ENCODE measurements at places on chromosomes 6 and 20.
A peak's percentile ranks its signal among the peaks of the same experiment; 100 is the strongest.

GRCh38 chr20:13312300-13312699 is 91.2 kb downstream of the ISM1 start:
- DNase-seq, result no peak

GRCh38 chr6:104969785-104970581 is 13.1 kb downstream of the LIN28B start:
- no peak for DNase-seq

- no peak for DNase-seq
These were observed 18.8 kb downstream of the ZFAND3 start for GRCh38 chr6:37838219-37838921.

DNA sequence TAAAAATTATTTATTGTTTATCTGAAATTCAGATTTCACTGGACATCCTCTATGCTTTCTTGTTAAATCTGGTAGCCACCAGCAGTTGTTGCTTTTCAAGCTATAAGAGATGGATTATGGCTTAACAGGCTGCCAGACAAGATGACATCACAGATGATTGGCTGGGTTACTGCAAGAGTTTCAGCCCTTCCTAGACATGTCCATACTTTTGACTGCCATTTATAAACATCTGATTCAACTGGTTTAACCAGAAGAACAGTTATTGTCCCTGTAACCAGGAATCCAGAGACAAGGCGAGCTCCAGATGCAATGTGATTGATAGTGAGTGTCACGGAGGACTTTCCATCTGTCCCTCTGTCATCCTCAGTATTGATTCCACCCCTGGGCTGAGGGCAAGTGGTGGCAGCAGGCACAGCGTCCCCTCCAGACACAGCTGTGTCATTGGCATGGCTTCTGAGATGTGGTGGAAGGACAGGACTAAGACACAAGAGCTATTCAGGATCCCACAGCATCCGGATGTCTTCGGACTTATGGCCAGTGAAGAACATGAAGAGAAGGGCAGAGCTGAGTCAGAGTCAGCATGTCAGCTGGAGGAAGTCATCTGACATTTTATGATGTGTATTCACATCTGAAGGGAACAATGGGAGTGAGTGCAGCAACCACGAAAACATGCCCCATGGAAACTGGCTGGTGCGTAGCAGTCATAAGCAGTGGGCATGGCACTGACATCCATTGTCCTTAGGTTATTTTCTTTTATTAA is 284.5 kb upstream of the CDYL start:
- no peak for DNase-seq

DNA sequence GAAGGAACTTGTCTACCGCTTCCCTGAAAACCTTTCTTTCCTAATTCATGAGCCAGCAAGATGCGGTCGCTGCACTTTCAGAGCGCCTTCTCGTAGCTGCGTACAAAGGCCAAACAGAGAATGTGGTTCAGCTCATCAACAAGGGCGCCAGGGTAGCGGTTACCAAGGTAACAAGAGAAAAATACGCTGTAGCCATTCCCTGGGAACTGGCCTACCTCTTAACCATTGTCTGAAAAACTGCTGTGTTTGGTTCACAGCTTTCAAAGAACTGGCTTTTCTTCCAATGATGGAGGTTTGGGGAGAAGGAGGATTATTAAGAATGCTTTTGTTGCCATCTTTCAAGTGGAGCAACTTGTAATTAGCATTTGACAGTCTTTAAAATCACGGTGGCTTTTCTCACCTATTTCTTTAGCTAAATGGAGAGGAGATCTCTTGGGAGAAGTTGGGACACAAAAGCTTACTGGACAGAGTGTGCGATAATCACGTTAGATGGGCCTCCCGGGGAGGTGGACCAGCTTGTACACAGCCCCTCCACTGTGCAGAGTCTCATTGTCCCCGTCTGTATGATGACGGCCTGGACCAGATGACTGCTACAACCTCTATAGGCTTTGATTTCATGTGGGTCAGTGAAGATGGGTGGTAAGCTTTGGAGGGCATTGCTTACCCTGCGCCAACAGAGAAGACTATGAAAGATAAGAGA is 71.5 kb downstream of the LYRM2 start:
- no peak for DNase-seq

GRCh38 chr6:165807249-165807960 is 144.4 kb upstream of the PDE10A start:
- DNase-seq, result no peak

DNA sequence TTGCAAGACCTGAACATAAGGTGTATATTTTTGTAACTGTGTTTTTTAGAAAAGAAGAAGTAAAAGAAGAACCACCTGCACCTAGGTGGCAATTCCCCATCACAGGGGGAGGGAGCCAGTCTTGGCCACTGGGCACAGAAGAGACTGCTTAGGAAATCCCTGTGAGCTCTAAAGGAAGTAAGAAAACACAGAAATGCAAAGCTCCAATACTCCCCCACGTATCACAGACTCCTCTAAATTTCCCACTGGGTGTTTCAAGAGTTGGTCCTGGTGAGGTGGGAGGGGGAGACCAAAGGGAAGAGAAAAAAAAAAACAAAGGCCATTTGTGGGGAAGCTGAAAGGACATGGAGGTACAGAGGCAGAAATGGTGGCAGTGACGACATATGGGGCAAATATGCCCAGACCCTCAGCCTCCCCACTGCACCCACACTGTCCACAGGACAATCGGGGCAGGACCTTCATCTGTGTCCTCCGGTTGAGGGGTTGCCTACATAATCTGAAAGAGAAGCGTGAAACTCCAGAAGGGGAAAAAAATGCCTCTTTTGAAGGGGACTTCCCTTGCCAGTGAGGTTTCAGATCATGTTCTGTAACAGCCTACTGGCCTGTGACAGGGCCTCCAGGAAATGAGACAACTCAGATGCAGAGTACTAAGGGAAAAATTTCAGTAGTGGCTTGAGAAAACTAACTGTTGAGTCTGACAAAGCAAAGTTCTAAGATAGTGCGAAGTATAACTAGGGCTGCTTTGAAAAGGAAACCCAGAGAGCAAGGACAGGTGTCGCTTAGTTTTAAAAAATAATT is 226.2 kb upstream of the MARCKS start:
- no peak for DNase-seq

GRCh38 chr6:123007885-123008284 is 11.8 kb downstream of the CLVS2 start:
- DNase-seq, result no peak

- DNase-seq, result no peak
These were observed 20.2 kb upstream of the TNFAIP3 start for GRCh38 chr6:137846772-137847313.

DNA sequence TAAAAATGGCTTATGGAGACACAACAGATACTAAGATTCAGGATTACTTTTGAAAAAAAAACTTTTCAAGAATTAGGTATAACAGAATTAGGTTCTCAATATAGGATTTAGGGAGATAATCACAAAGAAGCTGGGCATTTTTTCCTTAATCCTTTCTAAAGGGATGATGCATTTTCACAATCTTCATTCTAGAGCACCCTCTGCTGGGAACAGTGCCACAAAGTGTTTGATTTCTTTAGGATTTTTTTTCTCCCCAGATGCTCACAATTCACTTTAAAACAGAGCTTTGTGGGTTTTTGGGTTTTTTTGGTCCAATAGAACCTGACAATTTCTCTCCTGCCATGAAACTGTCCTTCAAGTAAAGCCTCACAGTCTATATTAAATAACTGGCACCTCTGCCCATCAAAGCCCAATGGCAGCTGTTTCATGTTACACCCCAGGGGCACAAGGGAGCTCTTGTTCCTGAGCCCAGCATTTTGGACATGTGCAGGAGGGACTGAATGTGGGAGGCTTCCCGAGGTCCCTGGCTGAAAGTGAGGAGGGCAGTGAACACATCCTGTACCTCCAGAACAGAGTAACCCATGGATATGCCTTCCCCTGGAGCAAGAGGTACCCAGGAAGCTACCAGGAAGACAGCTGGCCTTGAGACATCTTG is 39.7 kb downstream of the PREP start:
- DNase-seq, result no peak

DNA sequence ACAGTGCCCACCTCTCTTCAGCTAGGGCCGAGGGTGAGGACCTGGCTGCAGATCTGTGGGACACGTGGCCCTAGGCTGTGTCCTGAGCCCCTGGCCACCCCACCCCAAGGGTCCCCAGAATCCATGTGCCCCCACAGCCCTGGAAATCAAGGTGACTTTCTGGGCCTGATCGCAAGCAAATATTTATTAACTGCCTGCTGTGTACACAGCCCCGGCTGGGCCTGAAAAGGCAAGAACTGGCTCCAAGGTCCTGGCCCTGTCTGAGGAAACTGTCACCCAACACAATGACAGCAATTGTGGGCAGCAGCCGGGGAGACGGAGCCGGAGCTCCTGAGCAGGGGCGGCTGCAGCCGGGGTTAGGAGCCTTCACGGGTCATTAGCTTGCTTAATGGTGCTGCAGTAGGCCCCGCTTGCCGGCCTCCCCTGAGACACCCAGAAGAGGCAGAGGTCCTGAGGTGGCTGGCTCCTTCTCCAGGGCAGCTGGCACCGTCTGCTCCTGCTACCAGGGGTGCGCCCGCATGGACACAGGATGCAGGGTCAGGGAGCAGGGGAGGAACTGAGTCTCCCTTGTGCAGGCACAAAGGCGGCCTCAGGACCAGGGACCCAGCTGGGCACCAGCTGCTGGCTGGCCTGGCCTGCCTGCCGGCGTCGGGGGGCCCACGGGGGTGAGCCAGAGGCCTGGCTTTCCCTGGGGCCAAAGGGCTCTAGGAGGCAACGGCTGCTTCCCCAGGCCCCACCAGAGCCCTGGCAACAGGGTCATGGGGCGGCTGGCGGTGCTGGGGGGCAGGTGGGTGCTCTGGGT is 24.1 kb downstream of the NPEPL1 start:
- no peak for DNase-seq

DNA sequence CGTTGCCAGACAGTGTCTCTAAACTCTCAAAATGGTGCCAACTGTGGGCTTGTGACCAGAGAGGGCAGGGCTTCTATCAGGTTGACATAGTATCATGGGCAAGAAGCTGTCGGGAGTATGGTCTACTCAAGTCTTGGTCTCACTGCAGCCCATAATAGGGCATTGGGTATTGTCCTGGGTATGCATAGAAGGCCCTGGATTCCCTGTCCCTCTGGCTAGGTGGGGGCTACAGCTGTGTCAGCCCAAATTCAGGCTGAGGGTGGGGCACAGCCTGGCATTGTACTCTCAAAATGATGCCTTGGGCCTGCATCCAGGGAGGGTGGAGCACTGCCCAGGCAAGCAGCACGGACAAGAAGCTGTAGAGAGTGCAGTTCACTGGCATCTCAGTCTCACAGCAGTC is 408.8 kb upstream of the MAN1A1 start:
- DNase-seq, result no peak

DNA sequence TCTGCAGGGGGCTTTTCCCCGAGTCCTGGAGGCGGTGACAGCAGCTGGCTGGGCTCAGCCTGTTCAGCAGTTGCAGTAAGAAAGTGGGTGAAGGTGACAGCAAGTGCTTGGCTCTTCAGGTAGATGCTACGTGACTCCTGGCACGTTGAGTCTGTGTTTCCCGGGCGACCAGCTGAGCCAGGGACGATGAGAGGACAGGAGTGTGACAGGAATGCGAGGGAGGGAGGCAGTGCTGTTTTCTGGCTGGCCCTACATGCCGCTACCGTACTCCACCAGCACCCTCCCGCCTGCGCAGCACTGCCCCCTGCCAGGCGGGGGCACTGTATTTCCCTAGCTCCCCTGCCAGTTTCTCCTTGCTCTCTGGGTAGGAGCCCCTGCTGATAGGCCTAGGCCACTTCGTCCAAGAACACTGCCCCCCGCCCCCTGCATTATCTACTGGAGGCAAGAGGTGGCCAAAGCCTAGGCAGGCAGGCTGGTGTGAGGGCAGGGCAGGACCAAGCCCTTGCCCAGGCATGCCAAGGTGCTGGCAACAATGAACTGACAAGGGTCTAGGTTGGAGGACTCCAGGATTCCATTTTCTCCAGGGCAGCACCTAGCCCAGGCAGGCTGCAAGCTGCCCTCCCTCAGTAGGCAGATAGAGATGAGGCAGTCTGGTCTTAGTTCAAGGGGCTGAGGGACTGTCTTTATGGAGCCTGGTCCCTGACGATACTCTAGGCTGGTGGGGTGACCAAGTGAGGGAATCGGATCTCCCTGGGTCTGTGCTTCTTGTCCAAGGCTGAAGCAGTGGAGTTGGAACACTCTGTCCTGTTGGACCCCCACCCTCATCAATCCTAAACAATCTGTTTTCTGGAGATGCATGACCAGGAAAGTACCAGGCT is 19.2 kb downstream of the MRPS18A start:
- peak; percentile 42 for DNase-seq

- DNase-seq, result no peak
These were observed 71.3 kb downstream of the ARHGAP18 start for GRCh38 chr6:129638686-129639085.

DNA sequence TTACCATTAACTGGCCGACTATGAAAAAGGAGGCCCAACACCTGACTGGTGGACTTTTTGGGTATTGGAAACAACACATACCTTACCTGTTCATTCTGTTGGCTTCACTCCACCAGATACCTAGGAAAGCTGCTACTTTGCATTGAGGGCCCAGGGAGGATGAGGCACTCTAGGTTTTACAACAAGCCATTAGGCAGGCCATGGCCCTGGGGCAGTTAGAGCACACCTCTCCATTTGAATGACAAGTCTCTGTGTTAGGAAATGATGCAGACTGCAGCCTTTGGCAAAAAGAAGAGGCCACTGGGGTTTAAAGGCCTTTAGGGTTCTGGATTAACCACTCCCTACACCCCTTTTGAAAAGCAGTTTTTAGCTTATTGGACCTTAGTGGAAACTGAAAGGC is 144.3 kb downstream of the OR2B2 start:
- no peak for DNase-seq

DNA sequence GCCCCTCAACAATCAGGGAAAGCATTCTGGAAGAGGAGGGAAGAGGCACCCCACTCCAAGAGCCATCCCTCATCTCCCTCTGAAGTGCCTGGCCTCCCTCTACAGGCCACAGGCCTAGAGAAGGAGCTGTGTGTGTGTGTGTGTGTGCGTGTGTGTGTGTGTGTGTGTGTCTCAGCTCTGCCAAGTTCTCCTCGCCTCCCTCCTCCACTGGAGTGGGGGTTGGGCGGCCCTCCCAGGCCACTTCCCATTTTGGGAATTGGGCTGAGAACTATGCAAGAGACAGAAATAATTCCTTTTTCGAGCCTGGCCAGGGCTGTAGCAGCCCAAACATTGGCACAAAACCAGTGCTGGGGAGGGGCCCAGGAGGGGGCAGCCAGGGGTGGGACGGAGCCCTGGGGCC is 35.7 kb downstream of the KCNB1 start:
- no peak for DNase-seq

- DNase-seq, result no peak
These were observed 674.6 kb upstream of the MARCKS start for GRCh38 chr6:113182370-113183141.

GRCh38 chr6:52612336-52613054 is 35.6 kb upstream of the TRAM2 start:
- no peak for DNase-seq

DNA sequence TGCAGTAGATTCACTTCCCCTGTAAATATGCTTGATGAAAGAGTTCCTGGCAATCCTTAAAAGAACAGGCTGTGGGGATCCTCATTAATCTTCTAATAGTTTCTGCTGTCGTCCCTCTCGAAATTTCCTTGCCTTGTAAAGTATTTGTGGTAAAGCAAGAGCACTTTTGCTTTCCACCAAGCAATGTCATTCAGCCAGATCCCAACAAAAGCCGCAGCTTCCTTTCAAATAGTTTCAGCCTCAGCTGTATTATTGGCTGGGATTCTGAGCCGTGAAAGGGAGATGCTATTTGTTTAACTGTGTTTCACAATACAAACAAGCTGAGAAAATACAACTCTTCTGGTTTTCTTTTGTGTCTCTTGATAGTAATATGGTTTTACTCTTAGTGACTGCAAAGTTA is 48.9 kb upstream of the EPHA7 start:
- DNase-seq, result no peak

- DNase-seq, result no peak
These were observed 46.2 kb downstream of the MAN1A1 start for GRCh38 chr6:119303164-119303887.

Data from stimulated activated CD8-positive, alpha-beta memory T cell treated with anti-CD3 and anti-CD28 coated beads, Interleukin-2, amount 100 ng/mL, for 48 hours (primary cell).